Activated naive CD4-positive, alpha-beta T cell treated with anti-CD3 and anti-CD28 coated beads, Interleukin-2, amount 10 ng/mL, durations not matched to agents 7 days and 5 days (primary cell): ENCODE measurements at places on chromosomes 2 and 18.

DNA sequence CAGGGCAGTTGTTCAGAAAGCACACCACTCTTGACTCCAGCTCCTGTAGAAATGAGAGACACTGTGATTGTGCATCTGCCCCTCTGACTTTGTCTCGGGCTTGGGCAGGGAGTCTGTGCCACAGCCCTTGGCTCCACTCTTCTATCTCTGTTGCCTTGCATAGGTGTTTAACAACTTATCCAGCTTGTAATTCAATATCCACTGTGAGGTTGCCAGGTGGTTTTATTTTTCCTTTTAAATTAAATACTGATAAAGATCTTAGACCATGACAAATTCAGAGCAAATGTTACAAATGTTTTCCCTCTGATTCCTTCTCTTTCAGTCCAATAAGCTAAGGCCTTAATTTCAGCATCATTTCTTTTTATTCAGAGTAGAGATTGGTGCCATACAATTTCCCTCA, 421.7 kb downstream of the STK39 start:
- no peaks in the 10 kb centered on the region for H3K36me3 ChIP-seq
- H3K27ac ChIP-seq = no peak overlapping the region
- no peak for DNase-seq
- H3K4me3 ChIP-seq = no peak overlapping the region
- peaks cover 3% of the 10 kb centered on the region for H3K27me3 ChIP-seq
- H3K4me1 ChIP-seq = no peaks in the 10 kb centered on the region

DNA sequence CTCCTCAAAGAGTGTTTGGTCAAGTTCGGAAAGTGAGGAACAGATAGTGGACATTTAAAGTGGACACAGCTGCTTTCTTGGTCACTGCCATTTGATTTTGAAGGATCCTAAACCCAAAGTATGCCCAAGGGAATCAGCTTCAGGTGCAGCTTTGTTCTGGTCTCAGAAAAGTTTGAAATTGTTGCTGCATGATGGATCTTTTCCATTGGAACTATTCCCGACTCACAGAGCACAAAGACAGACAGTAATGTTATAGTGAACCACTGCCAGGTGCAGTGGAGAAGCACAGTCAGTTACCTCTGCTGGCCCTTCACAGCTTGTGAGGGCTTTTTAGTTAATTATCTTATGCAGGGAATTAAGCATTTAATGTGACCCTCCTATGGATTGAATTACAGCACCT, 301.7 kb downstream of the PHLPP1 start:
- H3K4me3 ChIP-seq = no peak overlapping the region
- no peak for DNase-seq
- H3K36me3 ChIP-seq = peaks cover 6% of the 10 kb centered on the region

DNA sequence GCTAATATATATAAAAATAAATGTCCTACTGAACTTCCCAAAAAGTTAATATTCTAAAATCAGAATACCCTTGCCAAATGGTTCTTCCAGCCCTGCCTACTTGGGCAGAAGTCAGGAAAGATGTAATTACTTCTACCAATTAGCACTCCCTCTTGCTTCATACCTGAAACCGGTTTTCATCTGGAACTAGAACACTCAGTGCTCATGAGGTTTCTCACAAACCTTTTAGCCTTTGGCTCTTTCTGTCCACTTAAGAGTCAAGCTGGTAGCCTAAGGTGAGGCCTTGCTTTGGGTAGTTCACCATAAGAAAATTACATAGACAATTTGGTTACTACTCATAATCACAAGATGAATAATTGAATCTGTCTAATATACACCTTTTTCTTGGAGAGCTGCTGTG, 4.1 kb downstream of the DSG3 start:
- no peak overlapping the region for H3K4me3 ChIP-seq
- no peaks in the 10 kb centered on the region for H3K4me1 ChIP-seq

DNA sequence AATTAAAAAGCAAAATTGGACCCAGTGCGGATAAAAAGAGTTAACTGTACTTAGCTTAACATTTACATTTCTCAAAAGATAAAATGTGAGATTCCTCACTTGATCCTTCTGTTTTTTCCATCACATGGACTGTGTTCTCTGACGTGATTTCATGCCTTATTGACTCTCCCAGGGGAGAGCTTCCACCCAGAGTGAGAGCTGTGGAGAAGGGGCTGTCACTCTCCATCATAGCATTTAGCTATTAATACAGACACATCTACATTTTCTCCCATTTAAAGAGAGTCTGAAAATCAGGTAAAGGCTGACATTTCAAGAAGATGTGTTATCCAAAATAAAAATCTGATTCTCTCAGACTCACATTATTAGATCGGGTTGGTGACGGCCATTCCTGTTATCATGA, 493.8 kb downstream of the FBXO15 start:
- no peaks in the 10 kb centered on the region for H3K36me3 ChIP-seq
- H3K27me3 ChIP-seq = no peaks in the 10 kb centered on the region
- no peaks in the 10 kb centered on the region for H3K4me1 ChIP-seq
- no peak overlapping the region for H3K4me3 ChIP-seq
- no peak overlapping the region for H3K27ac ChIP-seq
- no peak for DNase-seq

DNA sequence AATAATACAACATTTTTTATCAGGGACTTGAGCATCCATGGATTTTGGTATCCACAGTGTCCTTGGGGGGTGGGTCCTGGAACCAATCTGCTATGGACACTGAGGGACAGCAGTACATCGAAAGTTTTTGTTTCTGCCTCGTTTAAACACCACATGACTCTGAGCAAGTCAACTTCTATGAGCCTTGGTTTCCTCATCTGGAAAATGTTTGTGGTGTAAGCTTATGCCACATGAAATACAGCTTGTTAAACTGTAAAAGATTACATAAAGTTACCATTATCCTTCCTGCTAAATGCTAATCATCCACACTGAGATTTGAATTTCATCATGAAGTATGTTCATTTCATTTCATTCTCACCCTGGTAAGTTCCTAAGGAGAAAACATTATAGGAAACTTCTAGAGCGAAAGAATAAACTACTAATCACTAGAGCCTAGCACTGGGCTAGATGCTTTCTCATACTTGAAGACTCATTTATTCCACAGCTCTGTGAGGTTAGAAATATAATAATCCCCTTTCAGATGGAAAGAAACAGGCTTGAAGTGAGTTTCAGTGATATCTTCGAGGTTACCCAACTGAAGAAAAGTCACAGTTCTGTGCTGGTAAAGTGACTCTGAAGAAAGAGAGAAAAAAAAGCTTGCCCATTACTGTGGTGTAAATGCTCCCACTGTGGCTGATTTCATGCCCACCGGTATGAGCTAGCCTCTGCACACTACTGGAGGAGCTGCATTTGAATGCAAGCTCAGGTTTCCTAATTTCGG, 29.2 kb downstream of the MCFD2 start:
- H3K36me3 ChIP-seq = no peaks in the 10 kb centered on the region

DNA sequence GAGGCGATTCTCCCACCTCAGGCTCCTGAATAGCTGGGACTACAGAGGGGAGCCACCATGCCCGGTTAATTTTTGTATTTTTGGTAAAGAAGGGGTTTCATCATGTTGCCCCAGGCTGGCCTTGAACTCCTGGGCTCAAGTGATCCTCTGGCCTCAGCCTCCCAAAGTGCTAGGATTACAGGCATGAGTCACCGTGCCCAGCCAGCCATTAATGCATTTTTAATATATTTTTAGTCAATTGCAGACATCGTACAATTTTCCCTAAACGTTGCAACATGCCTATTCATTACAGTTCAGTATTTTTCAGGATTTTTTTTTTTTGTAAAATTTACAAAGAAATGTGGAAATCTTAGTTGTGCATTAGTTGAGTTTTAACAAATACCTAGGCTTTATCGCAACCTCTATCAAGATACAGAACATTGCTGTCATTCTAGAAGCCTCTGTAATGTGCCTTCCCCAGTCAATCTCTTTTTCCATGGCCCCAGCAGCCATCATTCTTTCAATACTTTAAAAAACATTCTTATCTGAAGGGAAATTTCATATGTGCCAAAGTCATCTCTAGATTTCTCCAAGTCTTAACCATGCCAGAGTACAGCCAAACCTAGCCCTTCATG, 14.7 kb downstream of the NABP1 start:
- peaks cover 23% of the 10 kb centered on the region for H3K36me3 ChIP-seq
- peaks cover 14% of the 10 kb centered on the region for H3K4me1 ChIP-seq
- no peak overlapping the region for H3K27ac ChIP-seq
- DNase-seq = no peak
- no peaks in the 10 kb centered on the region for H3K27me3 ChIP-seq

- H3K36me3 ChIP-seq = no peaks in the 10 kb centered on the region
- H3K27me3 ChIP-seq = peaks cover 3% of the 10 kb centered on the region
- no peaks in the 10 kb centered on the region for H3K4me1 ChIP-seq
Observed at GRCh38 chr2:67994716-67995115, 68.1 kb downstream of the C1D start.

- H3K4me1 ChIP-seq = no peaks in the 10 kb centered on the region
- H3K4me3 ChIP-seq = no peak overlapping the region
- no peaks in the 10 kb centered on the region for H3K36me3 ChIP-seq
- H3K27me3 ChIP-seq = no peaks in the 10 kb centered on the region
- DNase-seq = no peak
Observed at GRCh38 chr2:72048881-72049477, 98.7 kb downstream of the CYP26B1 start.

- DNase-seq = peak; percentile 52
- H3K27me3 ChIP-seq = no peaks in the 10 kb centered on the region
- no peaks in the 10 kb centered on the region for H3K36me3 ChIP-seq
- H3K4me3 ChIP-seq = no peak overlapping the region
Observed at GRCh38 chr18:63979409-63979920, 9.6 kb downstream of the SERPINB8 start.

DNA sequence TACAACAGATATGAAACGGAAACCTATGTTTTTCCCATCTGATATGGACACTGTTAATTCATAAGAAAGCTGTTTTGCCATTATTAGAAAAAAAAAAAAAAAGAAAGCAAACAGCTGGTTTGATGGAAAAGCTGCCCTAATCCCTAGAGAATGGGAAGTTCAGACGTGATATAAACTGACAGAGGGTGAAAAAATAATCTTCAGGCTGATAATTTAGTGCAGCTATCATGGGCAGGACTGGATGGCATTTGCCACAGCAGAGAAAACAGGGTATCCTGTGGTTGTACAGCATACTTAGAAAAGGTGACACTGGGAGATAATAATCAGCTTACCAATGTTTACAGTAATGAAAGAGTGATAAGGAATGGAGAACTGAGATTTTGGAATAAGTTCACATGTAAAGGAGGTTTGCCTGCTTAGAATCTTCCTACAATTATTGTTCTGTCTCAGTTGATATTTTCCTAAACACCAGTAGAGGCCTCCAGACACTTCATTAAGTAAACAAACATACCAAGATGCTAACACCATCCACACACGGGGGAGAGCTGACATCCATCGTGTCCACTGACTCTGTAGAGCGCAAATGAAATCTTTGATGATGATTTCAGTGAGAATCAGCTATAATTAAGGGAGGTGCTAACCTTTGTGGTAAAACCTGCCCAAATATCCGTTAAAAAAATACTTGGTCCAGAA, 211.6 kb upstream of the MMADHC start:
- DNase-seq = no peak
- H3K4me3 ChIP-seq = no peak overlapping the region
- H3K4me1 ChIP-seq = no peaks in the 10 kb centered on the region
- H3K36me3 ChIP-seq = no peaks in the 10 kb centered on the region

DNA sequence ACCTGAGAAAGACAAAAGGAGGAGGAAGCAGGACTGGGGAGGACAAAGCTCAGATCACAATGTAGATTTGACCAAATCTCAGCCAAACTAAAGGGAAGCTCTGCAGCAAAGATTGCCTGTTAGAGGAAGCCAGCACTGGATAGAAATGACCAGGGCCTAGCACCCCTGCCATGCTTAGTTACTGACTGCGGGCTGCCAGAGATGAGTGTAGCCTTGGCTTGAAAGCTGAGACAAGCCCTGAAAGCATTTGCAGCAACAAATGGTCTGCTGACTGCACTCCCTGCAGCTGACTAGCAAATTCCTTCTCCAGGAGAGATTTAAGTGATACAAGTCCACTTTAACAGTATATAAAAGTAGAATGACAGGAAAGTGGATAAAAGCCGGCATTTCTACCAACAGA, 140.9 kb upstream of the CRIM1 start:
- no peaks in the 10 kb centered on the region for H3K4me1 ChIP-seq
- no peaks in the 10 kb centered on the region for H3K36me3 ChIP-seq
- DNase-seq = no peak
- no peak overlapping the region for H3K27ac ChIP-seq
- H3K27me3 ChIP-seq = no peaks in the 10 kb centered on the region

DNA sequence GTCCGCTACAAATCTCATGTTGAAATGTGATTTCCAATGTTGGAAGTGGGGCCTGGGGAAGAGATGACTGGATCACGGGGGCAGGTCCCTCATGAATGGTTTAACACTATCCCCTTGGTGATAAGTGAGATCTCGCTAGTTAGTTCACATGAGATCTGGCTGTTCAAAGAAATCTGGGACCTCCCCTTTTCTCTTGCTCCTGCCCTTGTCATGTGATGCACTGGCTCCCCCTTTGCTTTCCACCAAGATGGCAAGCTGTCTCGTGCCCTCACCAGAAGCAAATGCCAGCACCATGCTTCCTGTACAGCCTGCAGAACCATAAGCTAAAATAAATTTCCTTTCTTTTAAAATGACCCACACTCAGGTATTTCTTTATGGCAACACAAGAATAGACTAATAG, 57.3 kb upstream of the C2orf15 start:
- peaks cover 15% of the 10 kb centered on the region for H3K27me3 ChIP-seq
- H3K36me3 ChIP-seq = no peaks in the 10 kb centered on the region
- DNase-seq = no peak
- H3K27ac ChIP-seq = no peak overlapping the region
- no peak overlapping the region for H3K4me3 ChIP-seq

DNA sequence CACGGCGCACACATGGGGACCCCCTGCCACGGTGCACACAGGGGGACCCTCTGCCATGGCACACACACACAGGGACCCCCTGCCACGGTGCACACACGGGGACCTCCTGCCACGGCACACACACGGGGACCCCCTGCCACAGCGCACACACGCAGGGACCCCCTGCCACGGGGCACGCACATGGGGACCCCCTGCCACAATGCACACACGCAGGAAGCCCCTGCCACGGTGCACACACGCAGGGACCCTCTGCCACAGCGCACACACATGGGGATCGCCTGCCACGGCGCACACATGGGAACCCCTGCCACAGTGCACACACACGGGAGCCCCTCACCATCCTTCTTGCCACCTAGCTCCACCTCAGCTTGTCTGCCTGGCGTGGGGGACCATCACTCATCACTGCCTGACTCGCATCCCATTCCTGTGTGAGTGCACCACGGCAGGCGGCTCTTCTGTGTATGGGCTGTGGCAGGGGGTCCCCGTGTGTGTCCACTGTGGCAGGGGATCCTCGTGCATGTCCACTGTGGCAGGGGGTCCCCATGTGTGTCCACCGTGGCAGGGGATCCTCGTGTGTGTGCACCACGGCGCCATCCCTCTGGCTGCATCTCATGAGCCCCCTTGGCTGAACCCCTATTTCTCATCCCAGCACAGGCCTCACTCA, 206.7 kb downstream of the EIPR1 start:
- H3K4me3 ChIP-seq = no peak overlapping the region
- DNase-seq = no peak
- no peak overlapping the region for H3K27ac ChIP-seq
- H3K36me3 ChIP-seq = peaks cover 12% of the 10 kb centered on the region
- no peaks in the 10 kb centered on the region for H3K4me1 ChIP-seq

GRCh38 chr2:4357121-4357520, 653.7 kb downstream of the DCDC2C start:
- no peak overlapping the region for H3K27ac ChIP-seq
- H3K4me1 ChIP-seq = no peaks in the 10 kb centered on the region
- H3K27me3 ChIP-seq = no peaks in the 10 kb centered on the region
- no peak for DNase-seq
- H3K4me3 ChIP-seq = no peak overlapping the region

- no peak overlapping the region for H3K4me3 ChIP-seq
- no peaks in the 10 kb centered on the region for H3K36me3 ChIP-seq
- H3K27me3 ChIP-seq = no peaks in the 10 kb centered on the region
Observed at GRCh38 chr2:229980431-229981184, 58.3 kb downstream of the FBXO36 start.
